Regular cardiac myocyte (primary cell): ENCODE measurements at places on chromosomes 1 and 21. TPM values are rescaled to one million over a fixed set of nuclear protein-coding genes. Genes with fewer than 3 reads are reported as not detected.

NBPF6 gene
- not detected in 2 replicates for total RNA-seq

FBXO2 gene
- total RNA-seq = 0.19 and 1.4 TPM in 2 replicates

IGSF3 gene
- 0.38 and 0.85 TPM in 2 replicates for total RNA-seq

CBR3 gene
- 15.9 and 20.0 TPM in 2 replicates for total RNA-seq

CRYAA gene
- not detected in 2 replicates for total RNA-seq

PRR9 gene
- total RNA-seq = not detected in 2 replicates
